Stimulated activated CD8-positive, alpha-beta memory T cell treated with anti-CD3 and anti-CD28 coated beads, Interleukin-2, amount 100 ng/mL, for 1 hour (primary cell): ENCODE measurements at places on chromosomes 7 and 10.
A peak's percentile ranks its signal among the peaks of the same experiment; 100 is the strongest.

DNA sequence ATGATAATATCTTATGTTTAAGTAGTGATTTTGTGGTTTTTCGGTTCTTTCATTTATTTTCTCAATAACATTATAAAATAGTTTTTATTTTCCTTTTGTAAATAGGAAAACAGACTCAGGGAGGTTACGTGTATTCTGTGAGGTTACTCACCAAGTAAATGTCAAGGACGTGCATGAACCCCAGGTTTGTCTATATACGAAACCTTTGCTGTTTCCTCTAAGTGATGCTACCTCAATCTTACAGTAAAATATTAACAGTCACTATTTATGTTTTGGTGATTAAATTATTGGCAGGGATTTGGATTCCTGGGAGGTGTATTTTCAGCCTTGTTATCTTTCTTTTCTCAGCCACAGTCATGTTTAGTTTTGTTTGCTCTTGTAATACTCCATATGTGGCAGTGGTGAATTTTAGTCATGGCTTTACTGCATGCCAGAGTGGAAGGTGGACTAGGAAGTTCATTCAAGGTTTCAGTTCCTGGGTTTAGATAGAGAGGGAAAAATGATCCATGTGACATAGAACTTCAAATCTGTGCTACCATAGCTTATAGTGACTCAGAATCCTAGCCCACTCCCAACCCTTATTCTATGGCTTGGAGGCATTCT is 139.9 kb downstream of the ARL4A start:
- no peak for DNase-seq

GRCh38 chr10:112653215-112653614 is 206.2 kb downstream of the VTI1A start:
- DNase-seq: no peak

- DNase-seq: no peak
These were observed 69.6 kb downstream of the SDHAF3 start for GRCh38 chr7:97187067-97187466.

- peak; percentile 29 for DNase-seq
These were observed 47.3 kb downstream of the MYPN start for GRCh38 chr10:68156373-68157185.

GRCh38 chr7:1543826-1544177 is 12.2 kb downstream of the TMEM184A start:
- DNase-seq: no peak

GRCh38 chr10:89494068-89494467 is 41.3 kb downstream of the SLC16A12 start:
- DNase-seq: no peak

DNA sequence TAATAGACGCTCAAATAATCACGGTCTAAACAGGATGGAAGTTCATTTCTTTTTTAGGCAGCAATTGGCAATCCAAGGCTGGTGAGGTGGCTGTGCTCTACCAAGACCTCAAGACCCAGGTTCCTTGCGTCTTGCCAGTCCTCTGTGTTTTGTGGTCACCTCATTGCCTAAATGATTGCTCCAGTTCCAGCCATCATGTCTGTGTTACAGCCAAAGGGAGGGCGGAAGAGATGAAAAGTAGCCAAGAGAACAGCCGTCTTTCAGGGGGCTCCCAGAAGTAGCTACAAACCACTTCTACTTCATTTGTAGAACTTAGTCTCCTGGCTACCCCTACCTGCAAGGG is 19.2 kb upstream of the C10orf67 start:
- no peak for DNase-seq

DNA sequence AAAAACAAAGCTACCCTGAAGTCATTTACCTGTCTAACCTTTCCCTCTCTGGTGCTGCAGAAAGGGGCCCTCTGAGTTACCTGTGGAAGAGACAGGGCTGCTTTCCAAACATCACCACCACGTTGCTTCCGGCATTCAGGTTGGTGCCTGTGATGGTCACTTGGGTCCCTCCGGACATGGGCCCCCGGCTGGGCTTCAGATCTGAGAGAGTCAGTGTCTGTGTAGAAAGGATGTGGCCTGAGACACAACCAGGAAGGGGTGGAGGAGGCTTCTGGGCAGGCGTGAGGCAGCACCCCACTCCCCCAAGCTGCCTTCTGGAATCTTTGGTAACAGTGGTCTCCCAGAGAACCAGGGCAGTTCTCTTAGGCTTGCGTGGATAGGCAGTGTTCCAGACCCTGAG is 388.9 kb downstream of the PLXNA4 start:
- no peak for DNase-seq

GRCh38 chr10:47285381-47286115 is 14.4 kb upstream of the GDF10 start:
- DNase-seq: no peak

- no peak for DNase-seq
These were observed 1120.6 kb downstream of the SORCS1 start for GRCh38 chr10:106043863-106044262.

GRCh38 chr7:15782656-15783055 is 96.2 kb upstream of the MEOX2 start:
- DNase-seq: no peak

- no peak for DNase-seq
These were observed 48.8 kb downstream of the PLPP4 start for GRCh38 chr10:120505866-120506265.

GRCh38 chr10:119505131-119505551 is 37.4 kb downstream of the RGS10 start:
- DNase-seq: no peak

- no peak for DNase-seq
These were observed 123.8 kb upstream of the STARD3NL start for GRCh38 chr7:38054199-38054598.

GRCh38 chr7:130791746-130792145 is 57.7 kb upstream of the KLF14 start:
- DNase-seq: no peak

DNA sequence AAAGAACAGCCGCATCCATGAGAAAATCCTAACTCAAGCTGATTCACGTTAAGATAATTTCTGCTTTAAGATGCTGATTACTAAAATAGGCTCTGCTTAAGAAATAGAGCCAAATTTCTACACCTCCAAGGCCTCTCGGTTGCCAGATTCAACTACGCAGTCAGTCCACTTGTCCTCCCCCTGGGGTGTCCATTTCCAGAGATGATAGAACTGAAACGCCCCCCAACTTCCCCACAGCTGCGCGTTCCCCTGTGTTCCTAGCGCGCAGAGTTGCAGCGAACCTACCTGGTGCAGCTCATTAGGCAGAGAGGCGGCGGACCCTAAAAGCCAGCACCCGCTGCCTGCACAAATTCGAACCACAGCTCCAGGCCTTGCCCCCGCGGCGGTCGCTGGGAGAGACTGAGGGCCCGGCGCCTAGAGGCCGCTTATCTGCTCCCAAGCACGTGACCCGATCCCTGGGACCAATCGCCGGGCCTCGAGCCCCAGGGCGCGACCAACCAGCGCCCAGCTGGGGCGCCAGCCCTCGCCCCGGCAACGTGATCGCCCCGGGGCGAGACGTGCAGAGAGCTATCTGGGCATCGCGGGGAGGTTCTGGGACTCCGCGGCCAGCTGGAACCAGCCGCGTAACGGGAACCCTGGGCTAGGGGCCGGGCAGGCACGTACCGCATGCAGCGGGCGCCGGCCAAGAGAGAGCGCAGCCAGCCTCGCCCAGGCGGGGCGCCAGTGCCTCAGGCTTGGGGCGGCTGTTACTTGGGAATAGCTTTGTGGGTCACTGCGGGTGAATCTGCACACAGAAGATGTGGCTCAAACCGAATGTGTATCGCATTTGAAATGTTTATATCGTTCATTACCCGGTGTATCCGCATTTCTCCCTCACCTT is at the start of gene PPP1R3C:
PPP1R3C (minus strand) TSS at position 401 of the 880 bp plus-strand sequence; CDS start at position 299, 102 bp downstream.
- DNase-seq: no peak

DNA sequence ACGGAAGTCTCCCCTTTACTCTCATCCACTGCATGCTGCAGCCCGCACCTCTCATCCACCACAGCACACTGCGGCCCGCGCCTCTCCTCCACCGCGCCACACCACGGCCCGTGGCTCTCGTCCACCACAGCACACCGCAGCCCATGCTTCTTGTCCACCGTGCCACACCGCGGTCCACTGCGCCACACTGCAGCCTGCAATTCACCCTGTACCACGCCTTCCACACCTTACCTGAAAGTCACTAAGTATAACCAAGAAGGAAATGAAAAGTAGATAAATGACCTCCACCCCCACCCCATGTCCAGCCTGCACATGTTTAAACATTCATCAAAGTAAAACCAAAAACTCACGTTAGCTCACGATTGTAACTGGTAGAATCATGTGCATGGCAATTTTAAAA is 176.1 kb downstream of the DIP2C start:
- DNase-seq: no peak

GRCh38 chr7:103833401-103833800 is 156.1 kb downstream of the RELN start:
- DNase-seq: no peak

- no peak for DNase-seq
These were observed 63.1 kb downstream of the ZNRF2 start for GRCh38 chr7:30347226-30348082.

DNA sequence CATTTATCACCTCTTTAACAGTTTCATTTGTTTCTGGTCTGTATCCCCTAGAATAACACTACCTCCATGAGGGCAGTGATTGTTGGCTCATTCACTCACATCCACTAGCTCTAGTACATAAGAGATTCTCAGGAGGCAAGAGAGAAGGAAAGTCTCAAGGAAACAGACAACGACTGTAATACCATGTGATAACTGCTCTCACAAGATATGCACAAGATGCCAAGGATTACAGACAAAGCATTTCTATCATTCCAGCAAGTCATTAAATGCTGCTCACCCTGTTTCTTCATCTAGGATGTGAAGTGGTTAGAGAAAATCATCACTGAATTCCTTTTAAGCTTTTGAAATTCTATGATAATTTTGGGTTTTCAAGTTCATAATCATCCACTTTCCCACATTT is 115.3 kb downstream of the HIBADH start:
- no peak for DNase-seq

DNA sequence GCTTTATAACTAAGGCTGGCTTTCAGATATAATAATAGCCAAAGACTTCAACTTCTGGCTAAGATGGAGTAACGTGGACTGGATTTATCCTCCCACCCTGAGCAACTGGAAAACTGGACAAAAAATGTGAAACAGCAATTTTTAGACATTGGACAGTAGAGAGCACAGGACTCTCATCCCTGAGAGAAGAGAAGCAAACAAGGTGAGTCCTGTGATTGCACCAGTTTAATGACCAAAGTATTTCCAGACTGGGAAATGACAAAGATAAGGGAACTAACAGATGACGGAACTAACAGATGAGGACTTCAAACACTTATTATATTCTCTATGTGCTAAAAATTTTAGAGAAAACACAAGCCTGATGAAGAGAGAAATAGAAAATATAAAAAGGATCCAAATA is 175.7 kb upstream of the SLC25A13 start:
- DNase-seq: no peak

- DNase-seq: no peak
These were observed 353.6 kb downstream of the PTEN start for GRCh38 chr10:88216976-88217375.

DNA sequence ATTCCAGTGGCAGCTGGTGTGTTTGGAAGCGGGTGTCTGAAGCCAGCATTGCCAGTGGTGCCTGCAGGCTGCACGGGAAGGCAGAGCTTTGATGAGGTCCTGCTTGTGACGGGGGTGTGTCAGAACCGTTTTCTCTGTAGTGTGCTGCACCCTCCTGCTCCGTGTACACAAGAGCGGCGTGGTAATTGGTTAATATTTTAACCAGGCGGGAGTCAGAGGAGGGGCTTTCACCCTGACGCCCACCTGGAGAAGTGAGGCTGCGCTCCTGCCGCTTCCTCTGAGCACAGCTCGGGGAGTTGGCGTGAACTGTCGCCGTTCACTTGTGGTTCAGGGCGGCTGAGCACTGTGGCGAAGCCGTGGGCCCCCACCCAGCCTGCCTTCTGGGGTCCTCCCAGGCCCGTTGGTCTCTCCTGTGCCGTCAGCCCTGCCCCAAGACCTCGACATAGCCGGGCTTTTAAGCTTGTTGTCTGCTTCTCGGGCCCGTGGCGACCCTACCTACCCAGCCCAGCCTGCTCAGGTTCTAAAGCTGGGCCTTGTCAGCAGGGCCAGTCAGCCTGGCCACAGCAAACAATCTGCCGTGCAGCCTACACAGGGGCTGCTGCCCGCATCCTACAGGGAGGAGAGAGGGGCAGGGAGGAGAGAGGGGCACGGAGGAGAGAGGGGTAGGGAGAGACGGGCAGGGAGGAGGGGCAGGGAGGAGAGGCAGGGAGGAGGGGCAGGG is 11.6 kb downstream of the NKX6-2 start:
- no peak for DNase-seq

DNA sequence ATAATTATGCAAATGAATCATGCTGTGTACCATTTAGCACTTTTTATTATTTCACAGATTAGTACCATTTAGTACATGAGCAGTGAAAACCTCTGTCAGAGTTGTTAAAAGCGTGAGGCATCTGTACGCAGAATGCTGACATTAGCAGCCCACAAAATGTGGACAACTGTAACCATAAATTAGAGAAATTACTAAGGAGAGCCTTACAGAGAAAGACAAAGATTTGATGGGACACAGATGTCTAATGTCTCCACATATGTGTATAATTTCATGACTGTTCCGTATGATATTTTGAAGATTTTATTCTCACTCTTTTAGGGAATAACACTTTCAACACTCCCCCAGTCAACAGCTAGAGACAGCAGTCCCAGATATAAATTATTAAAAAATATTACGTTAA is 414.0 kb upstream of the ANKRD30A start:
- no peak for DNase-seq

GRCh38 chr7:69457595-69458504 is 140.4 kb upstream of the AUTS2 start:
- DNase-seq: no peak

- DNase-seq: no peak
These were observed 46.4 kb upstream of the MKRN1 start for GRCh38 chr7:140525743-140526142.

- no peak for DNase-seq
These were observed 222.5 kb upstream of the TCERG1L start for GRCh38 chr10:131533846-131534526.

DNA sequence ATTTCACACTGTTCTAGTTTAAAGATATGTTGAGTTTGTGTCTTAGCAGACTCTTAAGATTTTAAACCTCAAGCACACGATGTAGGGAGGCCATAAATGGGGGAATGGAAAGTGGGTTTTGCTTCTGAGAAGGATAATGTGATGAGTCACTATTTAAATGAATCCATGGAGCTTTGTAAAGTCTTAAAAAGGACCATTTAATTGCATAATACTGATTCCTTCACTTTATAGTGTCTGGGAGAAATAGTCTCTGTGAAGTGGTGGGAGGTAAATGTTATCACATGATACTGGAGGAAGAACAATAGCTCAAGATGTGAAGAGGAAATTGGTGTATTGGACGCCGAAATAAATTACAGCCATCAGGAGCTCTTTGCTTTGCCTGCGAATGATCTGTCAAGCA is 84.0 kb upstream of the MYO3A start:
- DNase-seq: no peak

- DNase-seq: no peak
These were observed 24.7 kb downstream of the IL2RA start for GRCh38 chr10:6037422-6037821.

- no peak for DNase-seq
These were observed 94.1 kb downstream of the ARMH3 start for GRCh38 chr10:101961591-101962498.

GRCh38 chr10:34727595-34728033 is 87.5 kb downstream of the PARD3 start:
- no peak for DNase-seq
